Thyroid gland (tissue), 4 donors: ENCODE measurements at places on chromosomes 7 and 10. TPM values are rescaled to one million over a fixed set of nuclear protein-coding genes. Genes with fewer than 3 reads are reported as not detected.
A peak's percentile ranks its signal among the peaks of the same experiment; 100 is the strongest.

The CALML5 gene
- total RNA-seq = not detected

DNA sequence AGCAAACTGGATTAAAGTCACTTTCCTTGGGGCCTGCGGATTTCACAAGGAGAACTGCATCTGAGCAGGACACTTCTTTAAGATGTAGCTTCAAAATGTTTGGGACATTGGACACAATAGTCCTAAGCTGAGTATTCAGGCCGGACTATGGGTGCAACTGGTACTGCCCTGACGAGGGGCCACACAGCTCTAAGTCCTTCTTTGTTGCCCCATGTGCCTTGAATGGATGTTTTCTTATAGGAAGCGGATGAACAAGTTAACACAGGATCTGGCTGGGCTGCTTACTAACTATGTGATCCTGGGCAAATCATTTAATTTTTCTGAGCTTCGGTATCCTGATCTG is 147.8 kb upstream of the KLF14 start:
- peaks cover 56% of the 10 kb centered on the region for H3K4me1 ChIP-seq
- H3K4me3 ChIP-seq = no peak overlapping the region
- H3K27ac ChIP-seq = peak overlapping the region; percentile 100
- H3K36me3 ChIP-seq = peaks cover 23% of the 10 kb centered on the region
- H3K27me3 ChIP-seq = no peaks in the 10 kb centered on the region

The TIMM23B gene
- total RNA-seq = 48.9 TPM

The CYP2C19 gene
- total RNA-seq = not detected

The SMO gene
- total RNA-seq = 12.1 TPM

- DNase-seq = no peak
- H3K4me1 ChIP-seq = no peaks in the 10 kb centered on the region
- no peak overlapping the region for H3K4me3 ChIP-seq
- H3K27ac ChIP-seq = no peak overlapping the region
These were observed 242.8 kb downstream of the ELFN1 start for GRCh38 chr7:1912593-1913465.

The SLC25A40 gene
- 19.6 TPM for total RNA-seq

The ZNF804B gene
- 49.1 TPM for total RNA-seq

The GIMAP5 gene
- total RNA-seq = 80.6 TPM

GRCh38 chr10:28627102-28627501 is 50.2 kb upstream of the BAMBI start:
- H3K4me3 ChIP-seq = no peak overlapping the region
- no peaks in the 10 kb centered on the region for H3K36me3 ChIP-seq
- no peak for DNase-seq
- H3K4me1 ChIP-seq = peaks cover 5% of the 10 kb centered on the region
- no peaks in the 10 kb centered on the region for H3K27me3 ChIP-seq
- no peak overlapping the region for H3K27ac ChIP-seq

- no peaks in the 10 kb centered on the region for H3K27me3 ChIP-seq
- no peak overlapping the region for H3K4me3 ChIP-seq
- no peak for DNase-seq
- H3K36me3 ChIP-seq = no peaks in the 10 kb centered on the region
- H3K27ac ChIP-seq = no peak overlapping the region
- no peaks in the 10 kb centered on the region for H3K4me1 ChIP-seq
These were observed 242.6 kb downstream of the DNAJB6 start for GRCh38 chr7:157579425-157579824.

The CYP2C8 gene
- 0.40 TPM for total RNA-seq

GRCh38 chr10:130191380-130191779 is 55.2 kb downstream of the GLRX3 start:
- H3K27ac ChIP-seq = no peak overlapping the region
- peaks cover 5% of the 10 kb centered on the region for H3K4me1 ChIP-seq
- no peak for DNase-seq
- H3K27me3 ChIP-seq = no peaks in the 10 kb centered on the region

GRCh38 chr7:132080967-132081668 is 495.2 kb downstream of the PLXNA4 start:
- no peak overlapping the region for H3K4me3 ChIP-seq
- H3K36me3 ChIP-seq = no peaks in the 10 kb centered on the region
- H3K27me3 ChIP-seq = no peaks in the 10 kb centered on the region
- H3K4me1 ChIP-seq = peaks cover 15% of the 10 kb centered on the region
- DNase-seq = no peak
- H3K27ac ChIP-seq = no peak overlapping the region

The RNF32 gene
- total RNA-seq = 1.1 TPM

GRCh38 chr10:43006490-43006889 is 70.4 kb upstream of the RET start:
- DNase-seq = no peak
- no peaks in the 10 kb centered on the region for H3K36me3 ChIP-seq
- H3K27ac ChIP-seq = no peak overlapping the region

- no peaks in the 10 kb centered on the region for H3K36me3 ChIP-seq
- no peak overlapping the region for H3K27ac ChIP-seq
- H3K4me3 ChIP-seq = no peak overlapping the region
- no peak for DNase-seq
These were observed 898.6 kb downstream of the KCNMA1 start for GRCh38 chr10:76738991-76739390.

DNA sequence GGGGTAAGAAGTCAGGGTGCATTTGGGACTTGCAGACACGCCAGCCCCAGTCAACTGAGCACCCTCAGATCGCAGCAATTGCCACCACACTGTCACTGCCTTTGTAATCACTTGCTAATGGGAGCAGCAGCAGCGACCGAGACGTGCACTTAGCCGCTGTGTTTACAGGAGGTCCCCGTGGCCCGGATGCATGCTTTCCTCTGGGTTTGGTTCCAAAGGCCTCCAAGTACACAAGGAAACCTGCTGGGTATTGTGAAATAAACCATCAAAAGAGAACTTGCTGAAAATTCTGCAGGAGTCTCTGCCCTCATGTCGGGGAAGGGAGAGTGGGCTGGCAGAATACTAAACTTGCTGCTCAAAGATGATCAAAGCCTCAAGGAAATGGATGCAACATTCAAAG is 341.7 kb downstream of the DNAJB6 start:
- DNase-seq = peak; percentile 0
- H3K27me3 ChIP-seq = no peaks in the 10 kb centered on the region
- H3K4me3 ChIP-seq = no peak overlapping the region
- H3K27ac ChIP-seq = no peak overlapping the region
- H3K36me3 ChIP-seq = no peaks in the 10 kb centered on the region
- H3K4me1 ChIP-seq = no peaks in the 10 kb centered on the region

DNA sequence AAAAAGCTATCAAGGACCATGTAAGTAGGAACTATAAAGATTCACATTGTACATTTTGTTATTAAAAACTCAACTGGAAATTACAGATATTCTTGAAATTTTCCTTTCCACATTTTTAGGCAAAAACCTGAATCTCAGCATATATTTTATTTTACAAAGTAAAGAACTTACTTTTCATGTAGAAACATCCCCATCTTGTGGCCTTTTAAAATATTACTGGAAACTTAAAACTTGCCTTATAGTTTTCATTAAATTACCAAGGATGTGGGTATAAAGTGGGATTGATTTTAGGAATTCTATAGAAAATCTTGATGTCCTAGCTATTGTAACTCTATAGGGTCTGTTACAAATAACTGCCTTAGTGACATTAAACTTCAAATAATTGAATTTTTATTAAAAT is 10.6 kb downstream of the DBF4 start:
- no peaks in the 10 kb centered on the region for H3K36me3 ChIP-seq
- no peak for DNase-seq
- no peak overlapping the region for H3K27ac ChIP-seq
- H3K27me3 ChIP-seq = no peaks in the 10 kb centered on the region

The PDE6C gene
- total RNA-seq = not detected

DNA sequence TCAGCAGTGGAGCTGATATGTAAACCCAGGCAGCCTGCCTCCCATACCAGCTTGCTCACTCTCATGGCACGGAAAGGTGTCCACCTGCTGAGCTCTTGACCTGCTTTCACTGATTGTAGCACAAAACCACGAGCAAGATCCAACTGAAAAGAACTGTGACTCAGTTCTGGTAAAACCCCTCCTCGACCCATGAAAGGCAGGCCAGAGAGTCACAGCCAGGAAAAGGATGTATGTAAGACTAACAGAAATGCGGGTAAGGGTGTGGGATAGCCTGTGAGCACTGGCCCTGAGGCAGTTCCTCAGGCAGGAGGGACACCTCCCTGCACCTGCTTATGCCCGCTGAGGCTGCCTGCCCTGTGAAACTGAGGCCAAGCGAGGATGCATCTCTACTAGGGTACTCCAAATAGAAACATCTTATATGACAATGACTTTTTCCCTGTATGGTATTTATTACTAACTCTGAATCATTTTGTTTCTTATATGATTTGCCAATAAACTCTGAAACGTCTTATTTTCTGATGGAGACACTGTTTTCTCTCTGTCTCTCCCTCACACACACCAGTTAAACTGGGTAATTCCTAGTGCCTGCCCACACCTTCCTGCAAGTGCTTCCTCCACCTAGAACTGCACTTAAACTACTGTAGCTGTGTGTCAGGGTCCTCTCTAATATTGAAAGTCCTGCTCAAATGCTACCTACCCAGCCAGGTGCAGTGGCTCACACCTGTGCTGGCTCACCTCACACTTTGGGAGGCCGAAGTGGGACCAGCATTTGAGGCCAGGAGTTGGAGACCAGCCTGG is 73.3 kb upstream of the GHITM start:
- no peak overlapping the region for H3K4me3 ChIP-seq
- H3K27me3 ChIP-seq = no peaks in the 10 kb centered on the region

DNA sequence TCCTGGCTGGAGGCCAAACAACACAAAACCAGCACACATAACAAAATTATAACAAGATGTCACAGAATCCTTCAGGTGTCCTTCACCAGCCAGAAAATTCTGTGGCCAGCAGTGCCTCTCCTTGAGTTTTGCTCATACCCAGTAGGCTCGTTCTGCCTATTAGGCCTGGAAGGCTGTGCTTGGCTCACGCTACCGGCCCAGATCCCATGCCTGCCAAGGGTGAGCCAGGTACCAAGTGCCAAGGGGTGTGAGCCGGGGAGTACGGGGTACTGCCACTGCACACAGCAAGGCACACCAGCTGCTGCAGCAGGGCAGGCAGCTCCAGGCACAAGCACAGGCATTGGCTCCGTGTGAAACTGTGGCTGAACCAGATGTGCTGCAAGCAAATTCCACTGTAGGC is 1562.0 kb downstream of the REEP3 start:
- H3K27me3 ChIP-seq = no peaks in the 10 kb centered on the region
- no peak for DNase-seq
- H3K4me1 ChIP-seq = no peaks in the 10 kb centered on the region
- H3K36me3 ChIP-seq = no peaks in the 10 kb centered on the region
- H3K27ac ChIP-seq = no peak overlapping the region

The CLDN4 gene
- 301 TPM for total RNA-seq

DNA sequence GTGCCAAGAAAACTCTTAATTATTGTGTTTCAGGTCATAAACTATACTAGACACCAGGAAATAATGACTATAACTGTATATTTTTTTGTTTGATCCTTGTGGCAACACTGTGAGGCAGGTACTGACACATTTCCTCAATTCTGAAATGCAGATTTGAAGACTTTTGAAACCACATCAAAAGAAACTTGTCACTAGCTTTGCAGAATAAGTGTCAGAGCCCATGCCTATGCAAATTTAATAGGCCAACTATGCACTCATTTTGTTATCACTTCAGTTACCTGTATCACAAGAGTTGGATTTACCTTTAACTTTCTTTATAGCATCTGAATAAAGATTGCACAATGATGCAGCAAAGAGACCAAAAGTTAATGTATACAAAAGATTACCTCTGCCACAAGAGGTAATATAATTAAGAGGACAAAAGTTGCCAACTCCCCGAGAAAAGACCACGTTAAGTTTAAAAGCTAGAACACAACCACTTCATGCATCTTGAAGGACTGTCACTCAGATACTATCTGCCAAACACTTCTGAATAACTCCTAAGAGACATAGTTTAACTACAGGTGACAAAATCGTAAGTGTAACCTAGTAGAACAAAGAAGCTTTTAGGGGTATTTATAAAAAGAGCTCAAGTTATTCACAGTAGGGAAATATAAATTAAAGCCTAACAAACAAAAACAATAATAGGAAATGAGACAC is 80.5 kb downstream of the ELAPOR2 start:
- DNase-seq = no peak

The ADAM22 gene
- 19.2 TPM for total RNA-seq

GRCh38 chr7:12091231-12091630 is 119.9 kb upstream of the TMEM106B start:
- H3K4me3 ChIP-seq = no peak overlapping the region
- H3K4me1 ChIP-seq = no peaks in the 10 kb centered on the region
- no peaks in the 10 kb centered on the region for H3K27me3 ChIP-seq

DNA sequence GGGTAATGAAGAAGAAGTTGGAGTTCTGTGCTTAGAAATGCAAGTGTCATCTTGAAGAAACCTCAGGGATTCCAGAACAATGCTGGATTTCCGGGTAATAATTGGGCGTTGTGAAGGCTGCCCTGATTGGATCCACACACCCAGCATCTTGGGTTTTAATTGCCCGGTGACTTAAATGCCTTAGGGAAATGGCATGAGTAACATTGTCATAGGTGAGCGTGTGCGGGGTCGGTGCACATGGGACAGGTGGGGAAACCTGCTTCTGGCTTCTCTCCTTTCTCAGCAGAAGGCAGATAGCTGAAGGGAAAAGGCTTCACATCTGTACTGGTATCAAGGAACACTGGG is 15.2 kb upstream of the CAMK1D start:
- peaks cover 9% of the 10 kb centered on the region for H3K4me1 ChIP-seq
- no peaks in the 10 kb centered on the region for H3K27me3 ChIP-seq

DNA sequence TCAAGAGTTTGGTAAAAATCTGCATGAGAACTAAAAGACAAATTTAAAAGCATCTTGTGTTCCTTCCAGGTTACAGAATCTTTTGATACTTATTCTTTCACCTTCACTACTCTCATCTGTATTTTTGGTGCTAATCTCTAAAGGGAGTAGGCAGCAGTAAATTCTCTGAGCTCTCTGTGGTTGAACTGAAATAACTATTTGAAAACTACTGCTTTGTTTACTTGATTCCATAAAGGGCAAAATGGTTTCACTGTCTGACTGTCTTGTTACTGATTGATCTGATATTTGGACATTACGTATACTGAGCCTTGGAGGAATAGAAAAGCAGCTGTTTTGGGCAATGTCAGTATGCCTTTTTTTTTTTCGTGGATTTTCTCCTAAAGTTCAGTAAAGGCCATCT is 103.3 kb downstream of the CHRM2 start:
- H3K4me1 ChIP-seq = no peaks in the 10 kb centered on the region
- no peak overlapping the region for H3K27ac ChIP-seq
- no peaks in the 10 kb centered on the region for H3K27me3 ChIP-seq
- H3K4me3 ChIP-seq = no peak overlapping the region

The CTAGE4 gene
- total RNA-seq = 4.7 TPM

The SCART1 gene
- 12.6 TPM for total RNA-seq

- no peak overlapping the region for H3K27ac ChIP-seq
- no peak for DNase-seq
- H3K27me3 ChIP-seq = no peaks in the 10 kb centered on the region
- H3K4me1 ChIP-seq = peaks cover 30% of the 10 kb centered on the region
- no peak overlapping the region for H3K4me3 ChIP-seq
These were observed 11.2 kb upstream of the FRMPD2 start for GRCh38 chr10:48285710-48286109.

The ZNF248 gene
- total RNA-seq = 27.5 TPM

The ANKRD61 gene
- total RNA-seq = not detected
